ENCODE measurements at places on chromosomes 3 and 15.

DNA sequence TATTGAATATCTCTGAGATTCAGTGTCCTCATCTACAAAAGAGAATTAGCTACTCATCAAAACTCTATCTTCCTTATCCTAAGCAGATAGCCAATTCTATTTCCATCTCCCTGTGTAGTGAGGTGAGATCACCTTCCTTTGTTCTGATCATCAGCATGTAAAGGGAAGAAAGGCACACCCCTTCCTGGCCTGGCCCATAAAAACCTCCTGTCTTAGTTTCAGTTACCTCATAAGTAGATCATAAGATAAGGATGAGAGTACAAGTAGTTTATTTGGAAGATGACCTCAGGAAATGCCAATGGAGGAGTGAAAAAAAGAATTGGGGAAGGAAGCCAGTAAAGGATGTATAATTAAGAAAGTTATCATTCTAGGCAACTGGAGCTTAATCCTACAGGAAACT is 114.5 kb upstream of the GADL1 start:
- DNase-seq = no peak

DNA sequence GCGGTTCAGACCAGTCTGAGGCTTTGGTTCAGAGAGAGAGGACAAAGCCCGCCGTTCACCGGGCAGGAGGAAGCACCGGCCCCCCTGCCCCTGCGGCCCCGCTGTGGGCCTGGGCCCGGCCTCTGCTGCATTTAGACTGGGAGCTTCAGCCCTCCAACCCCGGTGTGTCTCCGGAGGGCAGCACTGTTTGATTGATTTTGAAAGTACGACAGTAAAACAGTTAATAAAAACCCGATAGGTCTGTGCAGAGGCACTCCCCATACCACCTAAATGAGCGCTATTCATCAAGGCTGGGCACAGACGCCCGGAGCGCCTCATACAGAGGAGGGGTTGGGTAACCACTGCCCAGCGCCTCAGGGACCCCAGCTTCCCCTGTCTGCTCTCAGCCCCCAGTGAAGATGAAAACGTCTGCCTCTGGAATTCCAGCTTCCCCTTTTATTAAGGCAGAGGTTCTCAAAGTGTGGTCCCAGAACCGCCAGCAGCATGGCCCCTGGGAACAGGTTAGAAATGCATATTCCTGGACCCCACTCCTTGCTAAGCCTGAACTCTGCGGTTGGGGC is 256.7 kb upstream of the TLE3 start:
- no peak for DNase-seq

GRCh38 chr3:129564981-129565644 is 22.1 kb downstream of the H1-8 start:
- DNase-seq = no peak

- DNase-seq = no peak
Observed at GRCh38 chr3:26422415-26422814, 200.2 kb upstream of the LRRC3B start.

DNA sequence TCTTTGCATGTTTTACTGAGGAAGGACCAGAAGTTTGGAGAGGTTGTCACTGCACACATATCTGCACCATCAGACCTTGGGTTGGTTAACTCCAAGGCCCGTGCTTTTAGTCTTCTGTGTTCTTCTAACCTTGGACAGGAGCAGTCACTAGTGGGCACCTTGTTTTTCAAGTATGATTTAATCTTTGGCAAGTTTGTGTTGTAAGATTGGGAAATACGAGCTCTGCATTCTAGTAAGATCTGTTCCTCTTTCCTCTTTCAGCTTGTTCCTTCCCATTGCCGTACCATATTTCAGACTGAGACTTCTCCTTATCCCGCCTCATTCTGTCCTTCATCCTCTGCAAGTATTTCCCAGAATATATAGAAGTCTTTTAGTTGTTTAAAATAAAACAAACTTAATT is 5.1 kb downstream of the TMOD2 start:
- no peak for DNase-seq

DNA sequence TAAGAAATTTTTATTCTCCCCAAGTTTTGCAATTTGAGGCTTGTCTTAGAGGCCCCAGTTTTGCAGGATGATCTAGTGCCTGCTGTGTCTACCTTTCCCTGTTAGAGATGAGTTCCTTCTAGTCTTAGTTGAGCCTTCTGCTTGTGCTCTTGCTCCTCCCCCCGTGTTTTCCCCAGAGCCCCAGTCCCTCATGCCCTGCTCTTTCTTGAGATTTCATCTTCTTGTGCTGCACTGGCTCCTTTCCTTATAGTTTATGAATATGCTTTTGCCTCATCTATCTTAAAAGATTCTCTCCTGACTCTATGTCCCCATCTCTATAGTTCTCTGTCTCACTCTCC is 4.7 kb downstream of the GAP43 start:
- no peak for DNase-seq

- DNase-seq = no peak
Observed at GRCh38 chr3:139418144-139418543, 28.7 kb upstream of the COPB2 start.

DNA sequence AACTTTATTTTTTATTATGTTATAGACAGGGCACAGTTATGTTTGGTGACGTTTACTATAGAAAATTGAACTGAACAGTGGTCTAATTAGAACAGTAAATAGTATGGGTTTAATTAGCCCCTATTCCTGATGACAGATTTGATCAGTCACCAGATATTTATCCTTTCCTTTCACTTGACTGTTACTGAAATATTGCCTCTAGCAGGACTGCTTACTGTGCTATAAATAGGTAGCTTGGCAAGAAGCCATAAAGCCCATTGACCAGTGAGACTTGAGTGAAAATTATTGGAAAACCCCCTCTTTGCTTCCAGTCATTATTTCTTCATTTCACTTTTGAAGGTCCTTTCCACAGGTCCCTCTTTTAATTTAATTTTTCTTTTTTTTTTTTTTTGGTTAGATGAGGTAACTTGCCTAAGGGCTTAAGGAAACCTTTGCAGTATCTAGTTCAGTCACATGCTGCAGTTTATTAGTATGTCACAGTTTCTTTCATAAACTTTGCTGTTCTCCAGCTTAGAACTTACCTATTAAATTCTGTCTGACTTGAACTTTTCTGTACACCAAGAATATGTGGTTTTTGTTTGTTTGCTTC is 115.6 kb downstream of the ADAMTSL3 start:
- DNase-seq = no peak

GRCh38 chr3:33424606-33425452 is 15.4 kb downstream of the UBP1 start:
- no peak for DNase-seq

DNA sequence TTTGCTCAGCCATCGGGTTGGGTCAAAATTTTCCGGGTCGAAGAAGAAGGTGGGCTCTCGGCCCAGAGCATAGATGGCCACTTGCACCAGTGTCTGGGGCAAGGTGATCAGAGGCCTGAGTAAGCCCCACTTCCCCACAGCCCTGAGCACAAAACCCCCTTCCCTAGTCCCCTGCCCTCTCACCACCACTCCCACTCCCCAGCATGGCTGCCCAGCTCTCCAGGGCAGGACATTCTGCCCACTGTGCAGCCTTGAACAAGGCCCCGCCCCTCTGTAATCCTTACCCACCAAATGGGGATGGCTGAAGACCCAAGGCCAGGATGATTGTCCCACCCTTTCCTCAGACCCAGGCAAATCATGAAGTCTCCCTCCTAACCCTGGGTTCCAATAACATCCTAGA is 28.8 kb downstream of the CYP11A1 start:
- DNase-seq = no peak

GRCh38 chr3:37905987-37906674 is 44.5 kb downstream of the CTDSPL start:
- no peak for DNase-seq

- DNase-seq = no peak
Observed at GRCh38 chr3:152159328-152159727, 109.4 kb upstream of the MBNL1 start.

- no peak for DNase-seq
Observed at GRCh38 chr3:111669926-111670630, 74.9 kb upstream of the ZBED2 start.

DNA sequence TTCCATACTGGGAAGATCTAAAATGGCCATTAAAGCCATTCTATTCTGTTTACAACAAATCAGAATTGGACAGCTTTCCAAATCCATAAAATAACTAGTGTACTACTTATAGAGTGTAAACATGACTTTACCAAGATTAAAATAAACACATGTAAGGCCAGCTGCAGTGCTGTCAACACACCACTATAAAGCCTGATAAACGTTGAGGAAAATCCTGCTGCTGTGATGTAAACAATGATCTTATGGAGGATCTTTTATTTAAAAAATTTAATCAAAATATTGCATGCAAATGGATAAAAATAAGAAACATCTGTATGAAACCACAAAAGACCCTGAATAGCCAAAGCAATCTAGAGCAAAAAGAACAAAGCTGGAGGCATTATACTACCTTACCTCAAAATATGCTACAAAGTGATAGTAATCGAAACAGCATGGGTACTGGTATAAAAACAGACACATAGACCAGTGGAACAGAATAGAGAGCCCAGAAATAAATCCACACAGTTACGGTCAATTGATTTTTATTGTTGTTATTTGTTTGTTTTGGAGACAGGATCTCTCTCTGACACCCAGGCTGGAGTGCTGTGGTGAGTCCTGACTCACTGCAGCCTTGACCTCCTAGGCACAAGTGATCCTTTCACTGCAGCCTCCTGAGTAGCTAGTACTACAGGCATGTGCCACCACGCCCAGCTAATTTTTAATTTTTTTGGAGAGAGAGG is 428.8 kb upstream of the C2CD4B start:
- DNase-seq = no peak

DNA sequence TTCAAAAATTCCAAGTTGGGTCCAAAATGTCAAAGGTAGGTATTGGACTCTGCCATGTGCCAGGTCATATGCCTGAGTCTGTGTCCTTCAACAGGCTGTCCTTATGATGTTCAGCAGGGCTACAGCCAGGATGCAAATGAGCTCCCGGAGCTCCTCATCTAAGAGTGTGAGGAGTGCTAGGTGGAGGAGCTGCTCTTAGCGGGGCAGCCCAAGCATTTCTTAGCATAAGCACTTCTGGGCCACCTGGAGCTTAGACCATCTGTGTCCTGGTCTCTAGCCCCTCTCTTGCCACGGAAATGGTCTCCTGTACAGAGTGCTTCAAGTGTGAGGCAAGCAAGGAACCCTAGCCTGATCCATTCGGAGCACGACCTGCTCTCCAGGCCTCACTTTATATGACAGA is 64.6 kb upstream of the PRR23C start:
- peak; percentile 20 for DNase-seq

Measured in activated T-cell treated with anti-CD3 and anti-CD28 coated beads, Interleukin-2, amount 50 U/mL, for 24 hours (primary cell).